ENCODE measurements at places on chromosomes 12 and 14.

GRCh38 chr12:108609537-108610335 is 11.9 kb upstream of the TMEM119 start:
- DNase-seq, result no peak

DNA sequence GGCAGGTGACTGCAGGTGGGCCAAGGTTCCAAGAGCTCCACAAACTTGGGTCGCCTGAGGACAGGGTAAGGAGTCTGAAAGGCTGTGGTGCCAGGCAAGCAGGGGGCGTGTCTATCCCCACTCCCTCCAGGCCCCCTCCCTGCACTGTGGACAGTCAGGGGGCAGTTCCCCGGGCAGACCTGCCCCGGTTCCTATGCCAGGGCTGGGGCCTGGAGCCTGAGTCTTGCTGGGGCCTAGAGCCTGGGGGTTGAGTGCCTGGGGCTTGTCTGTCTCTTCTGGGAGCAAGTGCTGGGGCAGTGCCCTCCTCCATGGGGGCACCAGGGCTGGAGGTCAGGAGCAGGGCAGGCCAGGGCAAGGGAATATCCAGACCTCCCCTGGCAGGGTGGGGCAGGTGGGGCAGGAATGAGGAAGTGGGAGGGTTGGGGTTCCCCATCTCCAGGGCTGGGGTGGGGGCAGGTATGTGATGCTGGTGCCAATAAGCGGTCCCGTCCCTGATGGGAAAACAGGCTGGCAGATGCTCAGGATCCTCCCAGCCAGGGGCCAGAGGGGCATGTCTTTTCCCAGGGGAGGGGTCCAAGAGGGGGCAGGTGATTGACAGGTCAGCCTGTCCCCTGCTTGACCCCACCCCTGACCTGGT is 11.9 kb upstream of the TNFAIP2 start:
- DNase-seq, result no peak

DNA sequence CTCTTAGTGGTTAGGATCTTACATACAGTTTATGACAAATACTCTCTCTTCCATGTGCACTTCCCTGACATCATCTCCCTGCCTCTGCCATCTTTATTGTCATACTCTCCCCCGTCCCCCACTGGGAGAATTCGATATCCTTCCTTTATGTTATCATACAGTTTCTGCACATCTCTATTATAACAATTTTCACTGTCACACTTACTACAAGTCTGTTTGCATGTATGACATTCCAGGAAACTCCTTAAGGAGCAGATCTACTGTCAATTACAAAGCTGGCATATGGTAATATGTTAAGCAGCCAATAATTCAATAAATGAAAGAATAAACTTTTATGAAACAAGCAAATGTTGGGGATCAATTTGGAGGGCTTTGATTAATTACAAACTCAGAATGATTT is 91.1 kb downstream of the KCNH5 start:
- DNase-seq, result no peak

- DNase-seq, result no peak
These were observed 270.5 kb downstream of the BCAT1 start for GRCh38 chr12:24678436-24678835.

DNA sequence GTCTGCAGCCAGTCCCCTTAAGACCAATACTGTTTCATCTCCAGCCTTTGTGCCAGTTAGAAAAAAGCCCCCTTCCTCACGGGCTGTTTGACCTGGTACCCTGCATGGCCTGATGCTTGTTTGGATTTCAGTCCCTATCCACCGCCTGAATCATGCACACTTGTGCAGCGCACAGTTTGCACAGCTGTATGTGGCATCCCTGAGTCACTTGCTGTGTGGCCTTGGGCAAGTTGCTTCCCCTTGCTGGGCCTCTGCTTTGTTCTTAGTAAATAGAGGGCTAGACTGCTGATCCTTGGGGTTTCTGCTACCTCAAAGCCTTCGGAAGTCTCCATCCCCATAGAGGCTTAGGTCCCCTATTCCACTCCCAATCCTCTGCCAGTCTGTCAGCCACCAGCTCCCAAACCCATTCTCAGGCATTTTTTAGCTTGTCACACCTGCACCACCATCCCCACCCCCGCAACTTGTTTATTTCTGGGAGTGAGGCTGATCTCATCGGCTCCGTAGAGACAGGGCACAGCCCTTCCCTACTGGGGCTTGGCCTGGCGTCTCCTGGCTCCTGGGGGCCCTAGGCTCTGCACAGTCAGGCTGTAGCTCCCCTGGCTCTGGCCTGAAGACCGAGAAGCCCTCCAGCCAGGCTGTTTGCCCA is 8.8 kb downstream of the KRT80 start:
- DNase-seq, result no peak

GRCh38 chr12:21773263-21773741 is 1.2 kb downstream of the KCNJ8 start:
- DNase-seq, result no peak

GRCh38 chr14:97655169-97655948 is 858.2 kb downstream of the VRK1 start:
- DNase-seq, result no peak

DNA sequence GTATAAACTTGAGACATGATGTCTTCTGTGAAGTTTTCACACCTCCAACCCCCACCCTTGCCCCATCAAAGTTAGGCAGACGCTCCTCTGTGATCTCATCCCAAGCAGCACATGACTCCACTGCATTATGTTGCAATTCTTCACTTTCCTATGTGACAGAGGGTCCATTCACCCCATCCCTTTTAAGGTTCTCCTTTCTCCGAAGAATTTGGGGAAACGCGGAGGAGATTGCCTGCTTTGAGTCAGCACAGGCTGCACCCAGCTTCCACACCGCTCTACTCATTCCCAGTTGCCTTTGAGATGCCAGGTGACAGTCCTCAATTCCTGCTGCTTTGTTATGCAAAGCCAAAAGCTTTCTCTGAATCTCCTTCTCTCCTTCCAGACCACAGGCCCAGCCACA is 61.8 kb downstream of the PHLDA1 start:
- no peak for DNase-seq
